ENCODE measurements at places on chromosomes 3 and 15.

GRCh38 chr3:147415874-147416273 is 6.7 kb downstream of the ZIC1 start:
- no peak for DNase-seq

- no peak for DNase-seq
These were observed 149.4 kb upstream of the SLC6A11 start for GRCh38 chr3:10666621-10667020.

GRCh38 chr3:161557445-161558150 is 61.0 kb downstream of the OTOL1 start:
- DNase-seq: no peak

- no peak for DNase-seq
These were observed 38.1 kb downstream of the MUC20 start for GRCh38 chr3:195758721-195759353.

DNA sequence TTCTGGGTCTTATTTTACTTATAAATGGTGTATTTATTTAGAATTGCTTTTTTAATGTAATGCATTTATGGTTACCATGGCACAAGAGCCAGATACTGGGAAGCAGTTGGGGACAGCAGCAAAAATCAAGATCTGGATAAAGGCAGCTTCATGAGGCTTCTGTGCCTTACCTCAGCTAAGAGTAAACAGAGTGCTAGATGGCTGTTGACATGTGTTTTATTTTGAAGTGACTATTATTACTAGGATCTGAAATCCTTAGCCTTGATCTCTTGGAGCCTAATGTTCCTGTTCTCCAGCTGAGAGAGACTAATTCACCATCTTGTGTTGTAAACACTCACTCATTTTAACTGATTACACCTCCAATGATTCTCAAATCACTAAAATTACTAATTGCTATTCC is 317.8 kb downstream of the LPP start:
- no peak for DNase-seq

- DNase-seq: no peak
These were observed 150.5 kb upstream of the PRR20G start for GRCh38 chr3:127438371-127438770.

GRCh38 chr15:55334371-55334770 is 15.3 kb downstream of the PIGB start:
- DNase-seq: no peak

DNA sequence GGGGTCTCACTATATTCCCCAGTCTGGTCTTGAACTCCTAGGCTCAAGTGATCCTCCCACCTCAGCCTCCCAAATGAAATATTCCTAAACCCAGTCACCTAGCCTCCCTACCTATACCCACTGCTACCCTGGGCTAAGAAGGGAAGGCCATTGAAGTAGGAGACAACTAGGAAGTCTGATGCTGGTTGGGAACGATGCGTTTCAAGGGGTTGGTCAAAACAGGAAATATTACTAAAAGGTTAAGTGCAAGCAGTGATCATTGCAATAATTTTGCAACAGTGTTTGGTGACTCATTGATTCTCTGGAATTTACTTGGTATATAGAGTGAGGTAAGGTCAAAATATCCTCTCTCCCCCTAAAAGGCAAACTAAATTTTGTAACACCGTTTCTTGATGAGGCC is 4.6 kb upstream of the UQCRC1 start:
- DNase-seq: no peak

GRCh38 chr15:76929011-76929760 is 2.4 kb upstream of the RCN2 start:
- no peak for DNase-seq

DNA sequence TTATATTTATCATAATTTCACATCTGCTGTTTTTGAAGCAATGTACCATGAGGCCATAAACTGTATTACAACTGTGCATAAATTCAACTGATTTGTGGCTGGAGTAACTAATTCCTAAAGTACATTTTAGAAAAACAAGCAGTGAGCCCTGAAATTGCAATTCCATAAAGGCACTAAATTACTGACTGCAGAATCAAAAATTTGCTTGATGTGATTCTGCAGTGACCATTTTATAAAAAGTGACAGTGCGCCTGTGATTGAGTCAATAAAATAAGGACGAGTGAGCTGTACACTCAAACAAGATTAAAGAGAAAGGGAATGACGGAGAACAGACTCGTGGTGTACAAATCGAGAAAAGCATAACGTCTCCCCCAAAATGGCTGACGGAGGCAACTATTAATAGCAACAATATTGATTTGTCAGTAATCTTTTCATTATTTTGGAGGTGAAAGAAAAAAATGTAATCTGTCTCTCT is 121.4 kb upstream of the MEIS2 start:
- no peak for DNase-seq

DNA sequence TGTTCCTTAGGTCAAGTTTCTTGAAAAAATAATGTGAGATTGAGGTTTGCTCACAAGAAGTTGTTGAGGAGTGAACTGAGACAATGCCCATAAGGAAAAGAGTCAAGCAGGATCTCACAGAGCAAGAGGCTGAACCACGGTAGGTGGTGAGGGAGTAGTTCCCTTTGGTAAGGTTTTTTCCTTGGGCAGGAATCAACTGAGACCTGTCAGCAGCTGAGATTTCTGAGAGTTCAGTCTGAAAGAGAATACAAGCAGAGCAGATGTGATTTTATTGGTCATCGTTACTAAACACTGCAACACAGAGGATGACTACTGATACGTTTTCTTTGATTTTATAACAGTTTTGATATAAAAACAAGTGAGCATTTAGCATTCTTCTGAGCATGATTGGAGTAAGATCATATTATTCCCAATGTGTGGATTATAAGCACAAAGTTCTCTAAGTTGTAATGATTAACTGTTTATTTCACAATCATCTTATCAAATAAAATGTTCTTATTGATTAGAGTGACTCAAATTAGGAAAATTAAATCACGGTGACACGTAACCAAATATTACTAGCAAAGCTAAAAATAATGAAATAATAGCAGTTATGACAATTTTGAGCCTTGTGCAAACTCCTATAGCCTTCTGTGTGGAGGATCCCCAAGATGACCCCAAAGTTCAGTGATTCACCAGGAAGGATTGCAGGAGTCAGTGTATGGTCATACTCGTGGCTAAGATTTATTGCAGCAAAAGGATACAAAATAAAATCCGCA is 346.2 kb upstream of the ZNF717 start:
- DNase-seq: no peak

DNA sequence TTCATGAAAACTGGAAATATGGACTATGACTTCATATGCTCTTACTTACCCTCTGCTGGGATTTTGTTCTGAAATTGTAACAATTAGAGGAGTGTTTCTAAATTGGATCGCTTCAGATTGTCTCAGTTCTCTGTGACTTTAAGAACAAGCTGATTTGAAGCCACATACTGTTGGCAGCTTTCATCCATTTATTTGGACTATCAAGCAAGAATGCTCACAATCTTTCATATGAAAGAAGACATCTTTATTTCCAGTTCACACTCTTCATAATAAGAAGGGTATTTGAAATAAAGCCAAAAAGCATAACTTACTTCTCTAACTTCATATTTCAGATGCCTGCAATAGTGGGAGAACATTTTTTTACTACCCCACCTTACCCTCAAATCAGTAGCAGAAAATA is 491.6 kb upstream of the TPRG1 start:
- DNase-seq: no peak

- DNase-seq: no peak
These were observed 592.0 kb upstream of the KCNMB2 start for GRCh38 chr3:177944228-177944661.
